ENCODE measurements at places on chromosomes 11 and 22.
A peak's percentile ranks its signal among the peaks of the same experiment; 100 is the strongest.

DNA sequence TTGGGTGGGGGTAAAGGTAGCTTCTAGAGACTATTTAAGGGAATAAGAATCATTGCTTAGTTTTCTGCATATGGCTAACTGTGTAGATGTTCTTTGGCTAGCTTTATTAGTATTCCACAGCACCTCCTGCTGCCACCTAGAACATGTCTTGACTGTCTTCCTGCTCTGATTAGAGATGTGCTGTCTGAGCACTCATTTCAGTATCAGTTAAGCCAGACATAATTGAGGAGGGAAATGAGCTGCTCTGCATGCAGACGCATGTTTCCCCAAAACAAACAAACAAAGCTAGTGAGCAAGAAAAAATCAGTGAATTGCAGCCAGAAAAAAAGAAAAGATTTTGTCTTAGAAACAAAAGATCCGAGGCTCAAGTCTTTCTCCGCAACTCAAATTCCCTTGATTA, 402.2 kb downstream of the AASDHPPT start:
- DNase-seq, result no peak

- DNase-seq, result no peak
These were observed 78.4 kb downstream of the MN1 start for GRCh38 chr22:27723158-27723557.

DNA sequence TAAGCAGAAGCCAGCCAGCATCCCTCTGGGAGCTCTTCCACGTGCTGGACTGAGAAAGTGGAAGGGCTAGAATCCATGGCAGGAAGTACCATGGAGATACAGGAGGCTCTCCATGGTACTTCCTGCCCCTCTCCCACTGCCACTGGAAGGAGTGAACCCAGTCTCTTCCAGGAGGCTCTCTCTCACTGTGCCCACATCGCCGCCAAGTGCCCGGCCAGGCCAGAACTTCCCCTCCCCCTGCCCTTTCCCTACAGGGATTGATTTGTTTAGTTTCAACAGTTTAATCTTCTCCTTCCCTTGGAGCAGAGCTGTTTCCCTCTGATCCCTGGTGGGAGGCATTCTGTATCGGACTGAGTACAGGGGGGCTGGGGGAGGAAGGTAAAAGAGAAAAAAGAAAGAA, 133.6 kb downstream of the DSCAML1 start:
- no peak for DNase-seq

DNA sequence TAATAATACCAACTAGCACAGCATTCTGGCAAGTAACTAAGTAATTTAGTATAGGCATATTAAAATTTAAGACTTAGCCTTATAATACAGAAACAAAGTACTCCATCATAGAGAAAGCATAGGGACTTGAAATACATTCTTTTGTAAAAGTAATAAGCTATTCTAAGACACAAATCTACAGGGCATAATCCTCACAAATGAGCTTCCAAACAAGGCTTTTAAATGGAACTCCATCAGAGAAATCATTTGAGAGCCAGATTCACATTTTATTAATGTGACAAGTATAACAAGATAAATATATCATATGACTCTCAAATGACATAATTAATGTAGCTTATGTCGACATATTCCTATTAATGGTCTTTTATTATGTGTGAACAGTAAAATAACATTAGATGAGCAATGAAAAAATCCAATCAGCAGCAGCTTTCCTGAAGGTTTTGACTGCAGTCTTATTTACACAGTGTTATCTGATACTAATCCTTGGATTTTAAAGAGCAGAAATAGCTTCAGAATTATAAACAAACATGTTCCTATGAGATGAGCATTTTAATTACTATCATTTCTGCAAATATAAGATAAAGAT, 241.4 kb downstream of the TTC28 start:
- DNase-seq, result no peak

GRCh38 chr22:44455963-44456358, 42.1 kb downstream of the RTL6 start:
- DNase-seq, result no peak

- DNase-seq, result no peak
These were observed 47.2 kb upstream of the CEP295 start for GRCh38 chr11:93614173-93614722.

- no peak for DNase-seq
These were observed 9.7 kb downstream of the SRSF8 start for GRCh38 chr11:95076416-95076815.

GRCh38 chr11:85875505-85875904, 20.3 kb downstream of the CCDC83 start:
- DNase-seq, result no peak

GRCh38 chr11:11798586-11799438, 43.0 kb upstream of the USP47 start:
- DNase-seq, result peak; percentile 69

DNA sequence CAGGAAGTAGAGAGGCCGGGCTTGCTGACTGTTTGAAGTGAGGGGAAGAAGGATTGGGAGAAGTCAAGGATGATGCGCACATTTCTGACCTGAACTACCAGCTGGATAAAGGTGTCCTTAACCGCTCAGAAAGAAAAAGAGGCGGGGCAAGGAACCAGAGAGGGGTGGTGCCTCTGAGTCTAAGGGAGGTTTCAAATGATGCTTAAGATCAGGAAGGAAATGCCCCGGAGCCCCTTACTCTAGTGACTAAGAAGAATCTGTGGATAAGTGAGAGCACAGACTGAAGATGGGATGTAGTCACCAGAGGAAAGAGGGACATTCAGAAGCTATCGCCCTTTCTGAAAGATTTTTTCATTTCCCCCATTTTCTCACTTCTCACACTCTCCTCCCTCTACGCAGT, 12.7 kb downstream of the DCHS1 start:
- no peak for DNase-seq

GRCh38 chr11:80505771-80506170, 1064.9 kb upstream of the TENM4 start:
- no peak for DNase-seq

DNA sequence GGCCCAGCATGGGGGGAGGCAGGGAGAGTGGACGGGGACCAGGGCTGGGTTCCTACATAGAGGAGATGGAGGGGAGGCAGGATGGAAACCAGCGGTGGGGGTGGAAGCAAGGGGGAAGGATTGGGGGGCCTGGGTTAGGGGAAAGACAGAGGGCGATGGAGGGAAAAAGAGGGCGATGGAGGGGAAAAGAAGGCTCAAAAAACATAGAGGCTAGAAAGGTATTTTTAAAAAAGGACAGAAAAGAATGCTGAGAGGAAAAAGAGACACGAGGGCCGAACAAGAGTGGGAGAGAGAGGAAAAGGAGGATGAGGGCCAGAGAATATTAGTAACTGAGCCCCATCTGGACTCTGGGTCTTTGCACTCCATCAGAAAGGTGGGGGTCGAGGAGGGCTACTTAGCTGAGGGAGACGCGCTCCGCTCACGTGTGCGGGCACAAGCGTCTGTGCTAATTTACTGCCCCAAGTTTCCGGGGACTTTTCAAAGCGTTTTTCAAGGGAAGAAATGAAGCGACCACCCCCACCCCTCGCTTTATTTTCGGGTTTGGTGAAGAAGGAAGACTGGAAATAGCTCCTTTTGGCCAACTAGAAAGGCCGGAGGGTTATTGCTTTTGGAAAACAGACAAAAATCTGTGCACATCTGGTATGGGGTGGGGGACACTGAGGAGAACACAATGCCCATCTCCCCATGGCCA, 14.5 kb downstream of the PAX6 start:
- no peak for DNase-seq

- no peak for DNase-seq
These were observed 44.5 kb downstream of the HIRA start for GRCh38 chr22:19387038-19387437.

DNA sequence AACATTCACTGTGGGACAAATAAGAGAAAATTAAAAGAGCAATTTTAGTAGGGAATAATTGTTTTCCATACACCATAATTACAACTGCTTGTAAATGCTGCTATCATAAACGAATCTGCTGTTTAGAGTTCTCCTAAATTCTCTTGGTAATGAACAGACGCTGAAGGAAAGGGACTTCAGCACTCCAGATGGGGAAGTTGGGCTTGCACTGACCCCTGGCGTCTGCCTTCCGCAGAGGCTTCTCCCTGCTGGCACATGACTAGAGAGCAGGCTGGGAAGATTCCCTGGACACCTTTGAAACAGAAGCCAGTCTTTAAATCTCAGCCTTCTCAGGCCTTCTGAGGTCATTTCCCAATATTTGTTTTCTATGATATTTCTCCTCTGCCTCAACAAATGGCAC, 84.1 kb downstream of the NXPE2 start:
- DNase-seq, result no peak

DNA sequence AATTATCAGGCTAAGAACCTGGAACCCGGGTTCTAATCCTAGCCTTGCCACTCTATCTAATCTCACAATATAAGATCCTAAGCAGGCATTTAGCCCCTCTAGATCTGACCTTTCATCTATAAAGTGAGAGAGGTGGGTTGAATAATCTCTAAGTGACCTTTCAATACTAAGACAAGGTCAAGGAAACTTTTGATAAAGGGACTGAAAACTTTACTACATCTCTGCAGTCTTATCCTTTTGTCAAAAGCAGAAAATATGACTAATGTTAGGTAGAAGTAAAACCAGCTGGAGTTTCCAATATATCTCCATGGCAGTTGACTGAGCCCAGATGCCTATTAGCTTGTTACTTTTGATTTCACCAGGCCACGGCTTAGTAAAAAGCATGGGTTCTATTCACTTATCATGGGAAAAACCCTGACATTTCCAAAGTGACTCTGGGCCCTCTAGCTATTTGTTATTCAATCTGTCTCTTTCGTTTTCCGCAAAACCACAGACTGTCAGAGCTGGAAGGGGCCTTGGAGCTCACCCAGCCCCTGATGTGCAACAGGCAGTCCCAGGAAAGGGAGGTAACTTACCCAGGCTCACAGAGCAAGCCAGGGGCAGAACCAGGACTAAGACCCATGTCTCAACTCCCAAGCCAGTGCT, 75.8 kb downstream of the RAB30 start:
- no peak for DNase-seq

DNA sequence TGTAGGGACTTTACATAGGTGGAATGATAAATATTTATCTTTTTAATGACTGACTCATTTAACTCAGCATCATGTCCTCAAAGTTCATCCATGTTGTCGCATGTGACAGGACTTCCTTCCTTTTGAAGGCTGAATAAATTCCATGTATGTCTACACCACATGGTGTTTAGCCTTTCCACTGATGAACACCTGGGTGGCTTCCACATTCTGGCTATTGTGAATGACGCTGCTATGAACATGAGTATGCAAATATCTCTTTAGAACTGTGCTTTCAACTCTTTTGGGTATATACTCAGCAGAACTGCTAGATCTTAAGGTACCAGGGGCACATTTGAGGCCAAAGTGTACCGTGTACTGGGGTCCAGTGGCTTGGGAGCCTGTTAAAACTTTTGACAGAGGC, 24.1 kb downstream of the LARGE1 start:
- no peak for DNase-seq

DNA sequence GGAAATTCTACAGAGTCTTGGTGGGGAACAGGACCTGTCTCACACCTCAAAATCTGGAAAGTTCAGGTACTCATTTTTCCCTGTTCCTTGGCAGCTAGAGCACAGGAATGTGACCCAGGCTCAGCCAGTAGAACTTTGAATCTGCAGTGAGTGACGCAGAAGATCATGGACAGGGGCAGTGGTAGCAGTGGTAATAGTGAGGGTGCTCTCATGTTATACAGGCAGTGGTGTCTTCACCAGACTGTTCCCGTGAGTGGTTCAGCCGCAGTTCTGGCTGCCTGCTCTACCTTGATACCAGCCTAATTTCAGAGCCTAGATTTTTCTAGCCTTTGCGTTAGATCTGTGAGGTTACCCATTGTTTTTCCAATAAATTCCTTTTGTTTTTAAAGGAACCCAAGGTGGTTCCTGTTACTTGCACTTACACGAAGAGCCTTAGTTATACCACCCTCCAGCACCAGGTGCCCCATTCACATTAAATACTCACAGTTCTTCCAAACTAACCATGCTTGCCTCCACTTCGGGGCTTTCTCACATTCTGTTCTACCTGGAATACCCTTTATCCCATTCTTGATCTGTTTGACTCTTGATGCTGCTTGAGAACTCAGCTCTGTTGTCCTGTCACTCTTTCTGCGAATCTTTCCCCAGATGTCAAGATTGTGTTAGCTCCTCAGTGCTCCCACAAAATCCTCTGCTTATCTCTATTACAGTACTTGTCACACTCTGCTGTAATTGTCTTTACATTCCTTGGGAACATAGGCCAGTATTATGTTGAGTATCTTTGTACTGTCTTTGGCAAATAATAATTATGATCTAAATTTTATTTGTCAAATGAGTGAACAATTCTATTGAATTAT, 47.8 kb downstream of the SWAP70 start:
- DNase-seq, result no peak

DNA sequence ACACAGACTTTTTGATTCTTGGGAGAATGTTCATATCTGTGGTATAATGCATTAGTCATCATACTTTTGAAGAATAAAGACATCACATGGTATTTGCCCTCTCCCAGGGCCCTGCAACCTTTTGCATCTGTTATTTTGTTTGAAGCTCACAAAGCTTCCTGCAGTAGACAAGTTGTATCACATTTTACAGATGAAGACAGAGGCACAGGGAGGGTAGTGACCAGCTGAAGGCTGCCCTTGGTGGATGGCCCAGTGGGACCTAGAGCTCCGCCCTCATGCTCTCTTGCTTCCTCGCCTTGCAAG, 66.4 kb downstream of the UBASH3B start:
- DNase-seq, result no peak

GRCh38 chr11:103368145-103368544, 258.9 kb downstream of the DYNC2H1 start:
- DNase-seq, result no peak

DNA sequence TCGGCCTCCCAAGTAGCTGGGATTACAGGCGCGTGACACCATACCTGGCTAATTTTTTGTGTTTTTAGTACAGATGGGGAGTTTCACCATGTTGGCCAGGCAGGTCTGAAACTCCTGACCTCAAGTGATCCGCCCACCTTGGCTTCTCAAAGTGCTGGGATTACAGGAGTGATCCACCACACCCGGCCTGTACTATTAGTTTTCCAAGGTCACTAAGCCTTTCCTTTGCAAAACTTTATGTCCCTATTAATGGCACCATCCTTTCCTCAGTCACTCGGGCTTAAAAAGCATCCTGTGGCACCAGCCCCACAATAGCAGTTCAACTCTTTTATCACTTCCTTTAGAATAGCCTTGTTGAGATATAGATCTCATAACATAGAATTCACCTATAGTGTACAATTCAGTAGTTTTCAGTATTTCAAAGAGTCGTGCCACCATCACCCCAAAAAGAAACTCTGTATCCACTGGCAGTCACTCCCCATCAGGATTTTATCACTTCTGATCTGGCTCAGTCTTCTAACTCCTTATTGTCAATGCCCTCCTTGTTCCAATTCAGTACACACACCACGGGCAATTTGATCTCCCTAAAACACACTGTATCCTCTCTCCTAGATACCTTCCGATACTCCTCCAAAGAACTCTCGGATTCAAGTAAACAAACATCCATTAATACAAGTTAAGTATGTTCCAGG, 921 bp upstream of the BCL2L13 start:
- no peak for DNase-seq
